Activated CD4-positive, alpha-beta T cell treated with anti-CD3 and anti-CD28 coated beads, Interleukin-2, amount 10 ng/mL, durations not matched to agents 7 days and 5 days (primary cell): ENCODE measurements at places on chromosomes 6 and 20.
A peak's percentile ranks its signal among the peaks of the same experiment; 100 is the strongest.

GRCh38 chr20:37990571-37991151 lies 42.6 kb downstream of the TTI1 start:
- peak; percentile 72 for DNase-seq

- DNase-seq, result no peak
These were observed 295.1 kb upstream of the AGPAT4 start for GRCh38 chr6:161568885-161569456.

- DNase-seq, result no peak
These were observed 54.7 kb downstream of the RGS17 start for GRCh38 chr6:153076431-153076830.

DNA sequence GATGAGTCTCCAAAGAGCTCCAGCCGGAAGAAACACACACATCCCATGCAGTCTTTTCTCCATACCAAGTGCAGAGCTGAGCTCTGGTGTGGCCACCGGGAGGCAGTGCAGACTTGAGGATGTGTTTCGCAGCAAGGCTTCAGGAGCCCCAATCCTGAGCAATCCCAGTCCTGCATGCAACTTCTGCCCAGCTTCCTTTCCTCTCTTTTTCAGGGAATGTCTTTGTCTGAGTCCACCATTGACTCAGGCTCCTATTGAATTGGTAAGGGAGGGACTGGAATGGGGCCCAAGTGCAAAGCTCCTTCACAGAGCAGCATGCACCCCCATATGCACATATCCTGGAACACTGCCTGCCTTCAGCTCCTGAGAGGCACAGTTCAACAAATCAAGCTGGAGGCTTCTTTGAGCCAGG lies 50.5 kb upstream of the ASIP start:
- DNase-seq, result peak; percentile 51
